ENCODE measurements at places on chromosomes 5 and 9.

GRCh38 chr5:127320032-127320965, 29.7 kb downstream of the MEGF10 start:
- ATAC-seq: peak; percentile 52

DNA sequence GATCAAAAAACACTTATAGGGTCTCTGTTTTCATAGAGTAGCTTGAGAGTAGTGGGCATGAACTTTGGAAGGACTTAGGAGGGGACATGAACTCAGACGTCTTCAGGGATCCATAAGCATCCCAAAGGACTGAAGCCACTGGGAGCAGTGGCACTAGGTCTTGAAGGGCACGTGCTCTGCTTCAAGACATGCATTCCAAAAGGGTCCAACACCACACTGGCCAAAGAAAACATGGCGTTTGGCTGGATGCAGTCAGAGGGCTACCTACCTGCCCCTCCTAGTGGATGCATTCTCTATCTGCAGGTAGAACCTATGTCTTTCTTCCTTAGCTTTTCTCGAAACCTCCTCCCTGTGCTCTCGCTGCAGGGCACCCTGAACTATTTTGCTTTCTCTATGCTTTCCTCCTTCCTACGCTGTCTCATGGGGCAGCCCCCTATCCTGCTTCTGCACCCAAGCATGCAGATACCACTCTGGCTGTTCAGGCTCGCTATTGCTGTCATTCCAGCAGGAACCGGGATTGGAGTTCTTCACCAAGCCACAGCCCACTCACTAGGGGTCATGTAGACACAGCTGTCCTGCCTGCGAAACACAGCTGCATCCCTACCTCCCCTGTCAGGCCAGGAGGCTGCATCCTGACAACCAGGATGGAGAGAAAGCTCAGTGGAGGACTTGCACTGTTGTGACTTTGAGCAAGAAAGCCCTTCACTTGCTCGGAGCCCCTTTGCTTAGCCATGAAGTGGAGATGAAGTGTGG, 11.9 kb downstream of the FAM240B start:
- ATAC-seq: no peak

DNA sequence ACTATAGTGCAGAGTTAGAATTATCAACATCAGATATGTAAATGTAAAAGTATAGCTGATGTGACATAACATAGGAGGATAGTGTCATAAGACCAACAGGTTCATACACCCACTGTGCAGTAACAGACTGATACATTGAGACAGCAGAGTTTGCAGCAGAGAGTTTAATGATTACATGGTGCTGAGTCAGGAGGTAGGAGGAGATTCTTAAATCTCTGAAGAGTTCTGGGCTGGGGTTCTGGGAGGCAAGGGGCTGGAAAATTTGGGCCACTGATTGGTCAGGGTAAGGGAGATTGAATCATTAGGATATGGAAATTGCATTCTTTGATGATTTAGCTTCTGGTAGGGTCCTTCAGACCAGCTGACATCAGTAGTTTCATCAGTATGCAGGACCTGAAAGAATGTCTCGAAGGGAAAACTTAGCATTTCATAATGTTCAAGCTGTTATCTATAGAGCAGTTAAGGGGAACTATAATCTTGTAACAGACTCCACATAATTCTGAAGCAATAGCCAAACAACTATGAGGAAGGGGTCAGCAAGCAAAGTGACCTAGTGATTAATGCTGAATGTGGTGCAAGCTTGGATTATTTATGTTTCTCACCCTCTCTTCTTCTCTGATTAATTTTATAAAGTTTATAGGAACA, 35.6 kb downstream of the CCL28 start:
- ATAC-seq: no peak

- ATAC-seq: peak; percentile 80
These were observed 5.3 kb upstream of the TJP2 start for GRCh38 chr9:69168709-69169217.

GRCh38 chr5:173796721-173797495, 91.2 kb upstream of the CPEB4 start:
- ATAC-seq: no peak

- no peak for ATAC-seq
These were observed 246.9 kb downstream of the NR3C1 start for GRCh38 chr5:143156572-143156971.

GRCh38 chr5:39816156-39816845, 391.5 kb upstream of the DAB2 start:
- ATAC-seq: no peak

DNA sequence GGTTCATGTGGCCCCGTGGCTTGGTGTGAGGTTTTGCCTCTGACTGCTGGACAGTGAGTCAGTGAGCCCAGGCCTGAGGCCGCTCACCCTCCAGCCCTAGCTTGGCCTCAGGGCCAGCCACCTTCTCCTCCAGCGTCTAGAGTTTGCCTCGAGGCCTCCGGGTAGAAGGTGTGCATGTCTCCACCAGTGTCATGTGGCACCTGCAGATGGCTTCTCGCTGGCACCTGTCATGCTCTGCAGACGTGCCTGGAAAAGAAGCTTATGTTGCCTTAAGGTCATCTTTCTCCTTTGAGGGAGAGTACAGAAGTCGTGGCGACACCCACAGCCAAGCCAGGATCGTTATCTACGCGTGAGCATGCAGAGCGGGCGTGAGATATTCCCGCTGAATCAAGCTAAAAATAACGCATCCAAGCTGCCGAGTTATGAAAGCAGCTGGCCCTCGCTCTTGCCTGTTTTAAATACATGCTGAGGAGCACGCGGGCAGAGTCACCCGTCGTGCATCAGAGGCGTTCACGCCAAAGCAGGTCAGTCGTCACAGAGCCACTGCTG, 79.7 kb upstream of the FCN2 start:
- ATAC-seq: no peak

DNA sequence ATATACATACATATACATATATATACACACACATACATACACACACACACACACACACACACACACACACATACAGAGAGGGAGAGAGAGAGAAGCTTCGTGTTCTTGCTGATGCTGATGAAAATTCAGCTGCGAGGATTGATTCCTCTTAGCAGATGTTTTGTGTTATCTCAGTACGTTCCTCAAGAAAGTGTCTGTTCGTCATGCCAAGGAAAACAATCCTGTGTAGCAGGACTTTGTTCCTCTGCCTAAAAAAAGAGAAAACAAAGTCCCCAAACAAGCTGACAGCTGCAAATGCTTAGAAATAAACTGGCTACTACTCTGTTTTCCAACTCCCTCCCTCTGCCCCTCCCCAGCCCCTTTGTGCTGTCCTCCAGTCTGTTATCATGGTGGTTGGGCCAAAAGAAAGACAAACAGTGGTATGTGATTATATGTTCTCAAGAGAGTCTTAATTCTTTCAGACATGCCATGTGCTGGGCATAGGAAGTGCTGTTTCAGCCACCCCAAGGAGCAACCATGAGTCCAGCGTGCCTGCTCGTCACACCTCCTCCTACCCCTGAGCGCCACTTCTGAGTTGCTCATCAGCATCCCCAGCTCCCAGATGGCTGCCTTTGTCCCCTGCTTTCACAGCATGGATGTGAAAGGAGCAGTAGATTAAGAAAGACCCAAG, 71.5 kb upstream of the EQTN start:
- ATAC-seq: no peak

DNA sequence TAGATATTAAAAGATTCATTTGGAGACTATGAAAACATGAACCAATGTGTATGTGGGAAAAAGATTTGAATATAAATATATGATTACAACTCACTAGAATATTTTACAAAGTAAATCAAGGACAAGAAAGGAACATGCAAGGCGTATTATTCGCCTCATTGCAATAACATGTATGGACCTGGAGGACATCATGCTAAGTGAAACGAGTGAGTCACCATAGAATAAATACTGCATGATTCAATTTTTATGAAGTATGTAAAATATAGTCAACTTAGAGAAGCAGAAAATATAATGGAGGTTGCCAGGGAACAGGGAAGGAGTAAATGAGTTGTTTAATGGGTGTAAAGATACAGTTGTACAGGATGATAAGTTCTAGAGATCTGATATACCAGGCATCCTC, 4.9 kb downstream of the TXNDC8 start:
- ATAC-seq: no peak

- no peak for ATAC-seq
These were observed 121.2 kb upstream of the ADAMTSL1 start for GRCh38 chr9:18352711-18353110.

- ATAC-seq: no peak
These were observed 127.6 kb upstream of the NMUR2 start for GRCh38 chr5:152532714-152533113.

All from stimulated activated memory B cell treated with anti-CD40 and anti-IgM and Interleukin-4, amounts not matched to agents 10 μg/mL and 1 μg/mL and 100 μg/mL, for 72 hours (primary cell).